ENCODE measurements at places on chromosomes 4 and X.

GRCh38 chr4:3047464-3048286, 26.7 kb downstream of the HTT-AS start:
- peak; percentile 87 for DNase-seq

DNA sequence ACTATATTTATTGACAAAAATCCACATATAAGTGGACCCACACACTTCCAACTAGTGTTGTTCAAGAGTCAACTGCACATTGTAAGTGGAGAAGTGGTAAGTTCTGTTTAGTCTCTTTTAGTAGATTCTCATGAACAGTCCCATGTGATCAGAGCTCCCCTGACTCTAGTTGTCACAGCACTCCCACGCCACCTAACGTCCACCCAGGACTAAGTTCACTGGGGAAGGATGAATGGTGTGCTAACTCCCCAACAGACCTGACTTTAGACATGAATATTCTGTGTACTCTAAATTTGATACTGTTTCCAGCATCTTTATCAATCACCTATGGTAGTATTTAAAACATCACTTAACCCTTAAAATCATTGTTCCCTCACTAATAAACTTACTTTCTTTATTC, 59.8 kb downstream of the PACRGL start:
- DNase-seq, result no peak

- DNase-seq, result no peak
Measured at GRCh38 chrX:31423609-31424189, 351.9 kb upstream of the FTHL17 start.

GRCh38 chr4:188408244-188409030, 269.2 kb downstream of the TRIML1 start:
- no peak for DNase-seq

DNA sequence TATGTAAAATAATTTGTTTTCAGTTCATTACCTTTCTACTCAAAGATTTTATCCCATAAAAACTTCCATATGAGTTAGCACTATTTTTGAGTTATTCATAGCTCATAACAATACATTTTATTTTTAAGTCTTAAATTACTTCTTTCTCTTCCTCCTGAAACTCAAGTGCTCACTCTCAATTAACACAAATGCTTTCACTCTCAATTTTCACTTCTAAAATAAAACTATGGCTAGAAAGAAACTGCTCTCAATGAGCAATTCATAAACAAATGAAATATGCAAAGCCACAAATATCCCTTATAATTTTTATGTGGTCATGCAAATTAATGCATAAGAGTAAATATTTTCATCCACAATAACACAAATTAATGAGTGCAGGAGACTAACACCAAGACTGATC, 38.8 kb downstream of the MAML3 start:
- no peak for DNase-seq

GRCh38 chr4:8910100-8910821, 38.6 kb upstream of the HMX1 start:
- DNase-seq, result no peak

- no peak for DNase-seq
Measured at GRCh38 chr4:76470064-76470463, 35.0 kb downstream of the SHROOM3 start.

GRCh38 chr4:82678051-82678450, 116.3 kb upstream of the TMEM150C start:
- DNase-seq, result no peak

DNA sequence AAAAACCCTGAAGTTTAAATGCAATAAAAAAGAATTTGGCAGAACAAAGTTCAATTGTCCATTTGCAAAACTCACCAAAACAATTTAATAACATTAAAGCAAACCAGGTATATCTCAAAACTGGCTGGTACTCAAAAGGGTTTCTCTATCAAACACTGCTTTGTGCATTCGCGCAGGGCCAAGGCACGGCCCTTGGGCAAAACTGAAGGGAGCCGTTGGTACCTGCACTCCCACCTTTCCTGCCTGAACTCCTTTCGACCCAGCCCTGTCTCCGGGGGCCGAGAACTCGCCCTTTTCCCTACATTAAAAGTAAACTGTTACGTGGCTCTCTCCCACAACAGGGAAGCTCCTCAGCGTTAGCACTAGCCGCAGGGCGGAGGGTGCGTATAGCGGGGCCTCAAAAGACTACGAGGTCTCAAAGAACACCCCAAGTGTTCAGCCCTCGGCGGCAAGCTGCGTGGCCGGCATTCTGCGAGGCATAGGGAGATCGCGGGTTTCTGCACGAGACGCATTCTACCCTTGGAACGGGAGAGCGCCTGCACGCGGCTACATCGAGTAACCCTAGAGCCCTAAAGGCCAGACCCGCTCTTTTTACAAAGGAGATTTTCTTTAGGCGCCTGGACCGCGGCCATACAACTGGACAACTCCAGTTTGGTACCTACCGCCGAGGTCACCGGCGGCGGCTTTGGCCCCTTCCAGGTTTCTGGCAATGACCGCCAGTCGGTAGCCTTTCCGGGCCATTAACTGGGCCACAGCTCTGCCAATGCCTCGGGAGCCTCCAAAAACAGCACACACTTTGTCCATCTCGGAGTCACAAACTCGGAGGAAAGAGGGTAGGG, 550 bp downstream of the CBR4 start:
- peak; percentile 63 for DNase-seq

Data from activated CD4-positive, alpha-beta memory T cell treated with anti-CD3 and anti-CD28 coated beads, Interleukin-2, amount 10 ng/mL, durations not matched to agents 7 days and 5 days (primary cell).